ENCODE measurements at places on chromosomes 4 and X. TPM values are rescaled to one million over a fixed set of nuclear protein-coding genes. Genes with fewer than 3 reads are reported as not detected.

GRCh38 chrX:150692831-150693724 is at the start of gene MTMR1:
Gene MTMR1 (plus strand): TSS chrX:150693396. CDS start chrX:150693531, 135 bp downstream.
- peak within 1 kb of the TSS; percentile 42 for H3K4me3 ChIP-seq
- peak; percentile 26 for DNase-seq
- peak within 1 kb of the TSS; percentile 87 for H3K27ac ChIP-seq
- peaks cover 4% of the 10 kb centered on the region for H3K4me1 ChIP-seq
- no peaks in the 10 kb centered on the region for H3K27me3 ChIP-seq

- no peaks in the 10 kb centered on the region for H3K36me3 ChIP-seq
- H3K27ac ChIP-seq, result no peak overlapping the region
- H3K4me1 ChIP-seq, result peaks cover 13% of the 10 kb centered on the region
- H3K27me3 ChIP-seq, result no peaks in the 10 kb centered on the region
Measured at GRCh38 chr4:76485450-76485849, 50.4 kb downstream of the SHROOM3 start.

Gene HSFX3
- not detected for total RNA-seq

DNA sequence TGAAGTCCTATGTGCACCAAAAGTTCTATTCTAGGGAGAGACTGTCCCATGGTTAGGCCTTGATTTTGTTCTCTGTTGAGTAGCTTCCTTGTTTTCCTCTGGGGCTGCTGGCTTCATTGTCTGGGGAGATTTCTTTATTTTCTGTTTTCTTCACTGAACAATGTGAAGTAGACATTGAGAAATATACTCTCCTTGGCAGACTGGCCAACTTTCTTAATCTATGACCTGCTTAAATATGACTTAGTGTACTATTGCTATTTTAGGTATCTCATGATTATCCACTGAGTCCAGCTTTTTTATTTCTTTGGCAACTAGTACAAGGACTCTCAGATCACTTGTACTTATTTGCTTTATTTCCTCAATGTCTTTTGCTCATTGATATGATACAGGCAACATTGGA is 1594.6 kb downstream of the ARAP2 start:
- H3K4me1 ChIP-seq, result no peaks in the 10 kb centered on the region
- no peak overlapping the region for H3K27ac ChIP-seq
- no peaks in the 10 kb centered on the region for H3K27me3 ChIP-seq
- no peaks in the 10 kb centered on the region for H3K36me3 ChIP-seq

Gene COL4A5
- 1.1 TPM for total RNA-seq

- H3K4me1 ChIP-seq, result peaks cover 9% of the 10 kb centered on the region
- DNase-seq, result no peak
- no peaks in the 10 kb centered on the region for H3K27me3 ChIP-seq
- no peak overlapping the region for H3K27ac ChIP-seq
- H3K4me3 ChIP-seq, result no peak overlapping the region
- H3K36me3 ChIP-seq, result no peaks in the 10 kb centered on the region
Measured at GRCh38 chrX:36019125-36019524, 99.6 kb downstream of the CFAP47 start.

GRCh38 chrX:104112326-104112951 is at the start of gene ZCCHC18:
Gene ZCCHC18 (plus strand): TSS chrX:104112523. CDS start chrX:104114112, 1,589 bp downstream.
- H3K4me1 ChIP-seq, result no peaks in the 10 kb centered on the region
- DNase-seq, result peak; percentile 75

GRCh38 chr4:25563071-25563564 is 92.5 kb upstream of the SLC34A2 start:
- no peaks in the 10 kb centered on the region for H3K36me3 ChIP-seq
- no peaks in the 10 kb centered on the region for H3K4me1 ChIP-seq
- no peak overlapping the region for H3K27ac ChIP-seq
- DNase-seq, result no peak

GRCh38 chr4:38132107-38132673 is 172.0 kb downstream of the PTTG2 start:
- peaks cover 33% of the 10 kb centered on the region for H3K4me1 ChIP-seq
- H3K27me3 ChIP-seq, result no peaks in the 10 kb centered on the region
- H3K4me3 ChIP-seq, result no peak overlapping the region
- H3K27ac ChIP-seq, result peak overlapping the region; percentile 78

GRCh38 chr4:139522457-139522856 is 33.6 kb downstream of the SETD7 start:
- no peaks in the 10 kb centered on the region for H3K4me1 ChIP-seq
- no peaks in the 10 kb centered on the region for H3K27me3 ChIP-seq
- no peak overlapping the region for H3K27ac ChIP-seq

DNA sequence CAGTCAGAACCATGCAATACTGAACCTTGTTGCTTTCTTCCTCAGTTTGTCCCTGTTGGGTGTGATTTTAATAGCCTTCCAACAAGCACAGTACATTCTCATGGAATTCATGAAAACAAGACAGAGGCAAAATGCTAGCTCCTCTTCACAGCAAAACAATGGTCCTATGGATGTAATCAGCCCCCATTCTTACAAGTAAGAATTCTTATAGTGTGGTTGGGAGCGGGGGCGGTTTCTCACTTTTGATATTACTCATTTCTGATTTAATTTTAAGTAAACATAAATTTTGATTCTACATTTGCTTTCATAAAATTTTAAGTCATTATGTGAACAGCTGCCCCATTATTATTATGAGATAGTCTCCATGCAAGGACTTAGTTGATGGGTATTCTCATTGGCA is 80.8 kb upstream of the TLR2 start:
- DNase-seq, result no peak
- no peak overlapping the region for H3K27ac ChIP-seq
- H3K4me3 ChIP-seq, result no peak overlapping the region
- H3K36me3 ChIP-seq, result peaks cover 69% of the 10 kb centered on the region
- no peaks in the 10 kb centered on the region for H3K4me1 ChIP-seq

GRCh38 chr4:109590905-109591304 is 30.9 kb downstream of the MCUB start:
- no peaks in the 10 kb centered on the region for H3K4me1 ChIP-seq
- no peak overlapping the region for H3K4me3 ChIP-seq
- no peak for DNase-seq

GRCh38 chr4:6929339-6929811 is 19.7 kb downstream of the TBC1D14 start:
- no peaks in the 10 kb centered on the region for H3K27me3 ChIP-seq
- H3K4me1 ChIP-seq, result no peaks in the 10 kb centered on the region
- H3K27ac ChIP-seq, result no peak overlapping the region
- H3K4me3 ChIP-seq, result no peak overlapping the region
- no peak for DNase-seq

DNA sequence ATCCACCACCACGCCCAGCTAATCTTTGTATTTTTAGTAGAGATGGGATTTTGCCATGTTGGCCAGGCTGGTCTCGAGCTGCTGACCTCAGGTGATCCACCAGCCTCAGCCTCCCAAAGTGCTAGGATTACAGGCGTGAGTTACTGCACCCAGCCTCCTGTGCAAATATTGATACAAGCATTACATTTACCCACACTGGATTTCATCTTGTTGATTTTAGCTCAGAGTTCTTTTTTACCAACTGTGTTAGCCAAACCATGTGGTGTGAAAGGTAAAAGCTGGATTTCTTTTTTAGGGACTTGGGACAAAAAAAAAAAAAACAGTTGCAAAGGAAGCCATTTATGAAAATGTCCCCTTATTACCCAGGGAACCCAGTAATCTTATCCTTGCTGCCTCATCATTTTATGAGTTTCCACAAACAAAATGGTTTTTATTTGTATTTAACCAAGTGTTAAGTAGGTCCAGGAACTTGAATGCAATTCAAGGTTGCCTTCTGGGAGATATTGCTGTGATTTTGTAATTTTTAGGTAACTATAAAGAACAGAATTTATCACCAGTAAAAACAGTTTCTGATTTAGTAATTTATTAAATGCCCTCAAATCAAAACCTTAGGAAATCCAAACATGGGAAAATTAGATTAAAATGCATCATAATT is 202.5 kb downstream of the PALLD start:
- H3K27ac ChIP-seq, result no peak overlapping the region
- no peaks in the 10 kb centered on the region for H3K4me1 ChIP-seq
- DNase-seq, result no peak
- no peak overlapping the region for H3K4me3 ChIP-seq

- no peak overlapping the region for H3K27ac ChIP-seq
- no peak for DNase-seq
- no peaks in the 10 kb centered on the region for H3K36me3 ChIP-seq
- no peaks in the 10 kb centered on the region for H3K4me1 ChIP-seq
- H3K27me3 ChIP-seq, result no peaks in the 10 kb centered on the region
Measured at GRCh38 chr4:125352521-125352920, 37.8 kb downstream of the FAT4 start.

- peak overlapping the region; percentile 57 for H3K4me3 ChIP-seq
- no peak overlapping the region for H3K27ac ChIP-seq
- no peaks in the 10 kb centered on the region for H3K27me3 ChIP-seq
- peaks cover 6% of the 10 kb centered on the region for H3K4me1 ChIP-seq
Measured at GRCh38 chr4:100190643-100191600, 654 bp upstream of the DDIT4L start.

DNA sequence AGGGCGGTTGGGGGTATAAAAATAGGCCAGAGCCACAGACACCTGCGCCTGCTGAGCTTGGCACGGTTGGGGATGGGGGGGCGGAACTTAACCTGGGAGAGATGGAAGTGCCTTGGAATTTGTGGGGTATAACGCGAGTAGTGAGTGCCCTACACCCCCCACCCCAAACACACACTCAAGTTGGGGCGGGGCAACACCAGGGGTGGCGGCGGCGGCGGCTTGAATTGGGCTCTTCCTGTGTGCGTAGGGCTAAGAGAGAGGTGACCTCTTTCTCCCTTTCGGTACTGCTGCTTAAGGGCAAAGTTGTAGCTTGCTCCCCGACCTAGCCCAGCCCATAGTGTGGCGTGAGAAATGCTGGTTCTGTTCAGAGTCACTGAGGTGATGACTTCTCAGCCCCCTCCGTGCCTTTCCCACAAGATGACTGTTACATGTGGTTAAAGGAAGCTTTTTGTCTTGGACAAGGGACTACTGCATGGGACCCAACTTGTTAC is 839 bp downstream of the STK26 start:
- no peak for DNase-seq
- H3K27ac ChIP-seq, result peak overlapping the region; percentile 24
- H3K4me1 ChIP-seq, result no peaks in the 10 kb centered on the region
- H3K27me3 ChIP-seq, result no peaks in the 10 kb centered on the region
- peak overlapping the region; percentile 27 for H3K4me3 ChIP-seq

Gene RBM46
- 0.06 TPM for total RNA-seq

- no peak overlapping the region for H3K4me3 ChIP-seq
- H3K27ac ChIP-seq, result no peak overlapping the region
- H3K4me1 ChIP-seq, result no peaks in the 10 kb centered on the region
- H3K36me3 ChIP-seq, result no peaks in the 10 kb centered on the region
- no peak for DNase-seq
Measured at GRCh38 chrX:134004084-134004483, 18.7 kb upstream of the GPC3 start.

DNA sequence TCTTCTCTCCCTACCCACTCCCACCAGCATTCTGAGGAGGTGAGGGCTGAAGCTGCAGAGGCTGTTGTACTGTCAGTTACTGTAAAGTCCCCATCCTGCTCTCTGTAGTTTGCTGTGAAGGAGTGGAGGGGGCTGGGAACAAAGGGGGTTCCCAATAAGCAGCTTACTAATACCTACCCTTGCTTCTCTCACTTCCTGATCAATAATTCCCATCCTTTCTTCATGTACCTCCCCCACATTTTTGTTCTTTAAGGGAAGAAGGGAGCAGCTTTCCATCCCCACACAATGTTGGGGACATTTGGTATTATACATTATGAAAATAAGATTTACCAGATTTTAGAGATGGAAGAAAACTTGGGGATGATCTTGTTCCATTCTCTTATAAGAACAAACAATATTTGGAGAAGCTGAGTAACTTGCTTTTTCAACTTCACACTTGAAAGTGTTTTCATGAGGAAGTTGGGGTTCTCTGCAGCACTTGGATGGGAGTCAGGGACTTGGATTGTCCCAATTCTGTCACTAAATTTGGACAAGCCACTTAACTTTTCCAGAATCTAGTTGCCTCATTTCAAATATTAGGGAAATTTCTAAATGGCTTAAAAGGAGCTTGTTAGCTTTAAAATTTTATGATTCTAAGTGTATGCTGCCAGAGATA is 5.4 kb downstream of the TBC1D1 start:
- H3K36me3 ChIP-seq, result no peaks in the 10 kb centered on the region
- H3K4me3 ChIP-seq, result no peak overlapping the region
- H3K4me1 ChIP-seq, result no peaks in the 10 kb centered on the region
- DNase-seq, result no peak

Gene SLC7A11
- total RNA-seq, result 1.00 TPM

Gene ZFP42
- not detected for total RNA-seq

DNA sequence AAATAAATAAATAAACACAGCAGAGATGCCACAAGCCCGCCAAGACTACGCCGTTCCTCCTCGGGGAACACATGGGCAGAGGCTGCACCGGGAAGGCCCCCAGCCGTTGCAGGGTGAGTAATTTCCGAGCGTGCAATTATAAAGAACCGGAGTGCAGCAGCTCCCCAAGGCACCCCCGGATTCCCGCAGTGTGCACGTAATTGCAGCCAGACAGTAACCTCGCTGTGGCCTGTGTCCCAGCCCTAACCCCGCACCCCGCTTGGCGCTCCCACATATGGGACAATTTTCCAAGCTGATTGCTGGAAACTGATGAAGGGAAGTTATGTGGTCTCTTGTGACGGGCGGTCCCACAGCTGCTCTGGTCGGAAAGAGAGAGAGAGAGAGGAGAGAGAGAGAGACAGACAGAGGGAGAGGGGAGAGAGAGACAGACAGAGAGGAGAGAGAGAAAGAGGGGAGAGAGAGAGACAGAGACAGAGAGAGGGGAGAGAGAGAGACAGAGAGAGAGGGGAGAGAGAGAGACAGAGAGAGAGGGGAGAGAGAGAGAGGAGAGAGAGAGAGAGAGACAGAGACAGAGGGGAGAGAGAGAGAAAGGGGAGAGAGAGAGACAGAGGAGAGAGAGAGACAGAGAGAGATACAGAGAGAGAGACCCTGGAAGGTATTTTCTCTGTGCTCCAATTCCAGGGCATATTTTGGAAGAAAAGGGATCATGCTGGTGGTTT is 275.4 kb downstream of the SHOX start:
- no peaks in the 10 kb centered on the region for H3K4me1 ChIP-seq
- H3K36me3 ChIP-seq, result no peaks in the 10 kb centered on the region
- no peak overlapping the region for H3K4me3 ChIP-seq
- no peaks in the 10 kb centered on the region for H3K27me3 ChIP-seq
- no peak overlapping the region for H3K27ac ChIP-seq

- H3K36me3 ChIP-seq, result no peaks in the 10 kb centered on the region
- no peak overlapping the region for H3K27ac ChIP-seq
- H3K27me3 ChIP-seq, result no peaks in the 10 kb centered on the region
- no peaks in the 10 kb centered on the region for H3K4me1 ChIP-seq
- H3K4me3 ChIP-seq, result no peak overlapping the region
Measured at GRCh38 chr4:11805842-11806241, 377.1 kb upstream of the HS3ST1 start.

Data from pancreas (tissue), 10 donors.